ENCODE measurements at places on chromosomes 13 and 19.

DNA sequence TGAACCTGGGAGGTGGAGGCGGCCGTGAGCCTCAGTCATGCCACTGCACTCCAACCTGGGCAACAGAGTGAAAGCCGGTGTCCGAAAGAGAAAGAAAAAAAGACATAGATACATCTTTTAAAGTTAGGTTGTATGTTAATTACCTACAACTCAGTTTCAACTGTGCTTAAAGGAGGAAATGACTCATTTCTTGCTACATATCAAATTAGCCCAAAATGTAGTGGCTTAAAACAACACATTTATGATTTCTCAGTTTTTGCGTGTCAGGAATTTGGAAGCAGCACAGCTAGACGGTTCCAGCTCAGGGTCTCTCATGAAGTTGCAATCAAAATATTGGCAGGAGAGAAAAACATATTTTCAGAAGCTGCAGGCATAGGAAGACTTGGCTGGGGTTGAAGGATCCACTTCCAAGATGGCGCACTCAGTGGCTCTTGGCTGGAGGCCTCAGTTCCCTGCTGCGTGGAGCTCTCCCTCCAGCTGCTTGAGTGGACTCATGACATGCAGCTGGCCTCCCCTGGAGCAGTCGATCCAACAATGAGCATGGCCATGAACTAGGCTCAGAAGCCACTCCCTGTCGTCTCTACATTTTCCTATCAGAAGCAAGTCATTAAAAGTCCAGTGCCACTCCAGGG is 7.1 kb downstream of the LDLR start:
- no peak for DNase-seq

DNA sequence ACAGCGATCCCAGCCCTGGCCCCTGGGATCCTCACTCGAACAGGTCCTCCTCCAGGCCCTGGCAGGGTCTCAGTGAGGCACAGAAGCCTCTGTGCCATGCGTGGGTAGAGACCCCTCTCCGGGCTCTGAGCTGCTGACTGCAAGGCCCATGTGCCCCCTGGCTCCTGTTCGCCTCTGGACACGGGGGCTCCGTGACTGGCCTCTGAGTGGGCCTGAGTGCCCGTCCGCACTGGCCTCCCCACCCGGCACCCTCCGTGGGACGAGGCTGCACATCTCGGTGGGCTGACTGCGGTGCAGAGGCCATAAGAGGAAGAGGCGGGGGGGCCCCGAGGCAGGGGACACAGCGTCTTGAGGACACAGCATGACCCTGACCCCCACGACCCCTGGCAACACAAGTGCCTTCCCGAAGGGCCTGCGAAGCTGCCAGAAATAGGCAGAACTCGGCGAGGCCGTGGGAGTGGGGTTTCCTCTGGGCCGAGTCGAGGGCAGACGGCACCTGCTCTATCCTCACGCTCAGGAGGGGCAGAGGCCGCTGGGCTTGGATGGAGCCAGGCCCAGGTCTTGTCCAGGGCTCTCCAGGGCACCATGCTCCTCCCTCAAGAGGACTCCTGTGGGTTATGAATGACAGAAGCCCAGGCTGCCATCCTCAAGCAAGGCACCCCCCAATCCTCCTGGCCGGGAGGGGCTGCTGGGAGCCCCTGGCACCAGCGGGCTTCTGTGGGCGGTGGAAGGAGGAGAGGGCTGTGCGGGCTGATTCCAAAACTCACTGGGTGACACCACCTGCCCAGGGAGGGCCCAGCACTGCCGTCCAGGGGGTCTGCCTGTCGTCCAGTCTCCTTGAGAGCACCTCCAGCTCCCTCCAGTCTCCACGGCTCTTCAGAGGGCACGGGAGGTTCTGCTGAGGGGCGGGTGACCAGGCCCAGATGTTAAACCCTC is 52.6 kb downstream of the RASA3 start:
- DNase-seq: no peak

DNA sequence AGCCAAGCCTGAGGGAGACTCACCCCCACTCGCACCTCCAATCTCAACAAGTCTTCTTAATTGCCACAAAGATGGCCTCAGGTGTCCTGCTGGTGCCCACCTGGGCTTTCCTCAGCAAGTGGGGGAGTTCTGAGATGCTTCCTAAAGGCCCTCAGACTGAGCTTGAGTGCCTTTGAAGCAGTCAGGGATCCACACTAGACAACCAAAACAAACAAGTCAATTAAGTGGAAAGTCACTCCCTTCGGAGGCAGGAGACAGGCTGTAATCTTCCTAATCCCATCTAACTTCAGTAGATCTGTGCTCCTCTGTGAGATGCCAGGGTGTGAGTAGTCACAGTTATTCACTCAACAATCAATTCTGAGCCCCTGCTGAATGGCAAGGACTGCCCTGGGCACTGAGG is 68.3 kb upstream of the SERP2 start:
- no peak for DNase-seq

DNA sequence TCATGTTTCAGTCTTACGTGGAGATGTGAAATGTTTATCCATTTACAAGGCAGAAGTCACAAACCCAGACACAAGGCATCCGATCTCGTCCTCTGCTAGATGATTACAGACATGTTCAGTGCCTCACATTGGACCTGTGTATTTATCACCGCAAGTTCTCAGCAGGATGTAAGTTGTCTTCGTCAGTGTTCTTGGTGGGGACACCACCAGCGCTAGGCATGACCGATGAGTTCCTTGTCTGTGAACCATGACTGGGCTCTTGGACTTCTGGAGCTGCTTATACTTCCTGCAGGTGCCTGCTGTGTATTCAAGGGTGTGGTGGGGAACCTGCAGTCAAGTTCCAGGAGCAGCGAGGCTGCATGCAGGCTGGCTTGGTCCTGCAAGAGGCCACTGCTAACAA is 105.4 kb downstream of the URI1 start:
- DNase-seq: no peak

GRCh38 chr13:68851026-68851425 is 1256.6 kb upstream of the ATXN8OS start:
- DNase-seq: no peak

DNA sequence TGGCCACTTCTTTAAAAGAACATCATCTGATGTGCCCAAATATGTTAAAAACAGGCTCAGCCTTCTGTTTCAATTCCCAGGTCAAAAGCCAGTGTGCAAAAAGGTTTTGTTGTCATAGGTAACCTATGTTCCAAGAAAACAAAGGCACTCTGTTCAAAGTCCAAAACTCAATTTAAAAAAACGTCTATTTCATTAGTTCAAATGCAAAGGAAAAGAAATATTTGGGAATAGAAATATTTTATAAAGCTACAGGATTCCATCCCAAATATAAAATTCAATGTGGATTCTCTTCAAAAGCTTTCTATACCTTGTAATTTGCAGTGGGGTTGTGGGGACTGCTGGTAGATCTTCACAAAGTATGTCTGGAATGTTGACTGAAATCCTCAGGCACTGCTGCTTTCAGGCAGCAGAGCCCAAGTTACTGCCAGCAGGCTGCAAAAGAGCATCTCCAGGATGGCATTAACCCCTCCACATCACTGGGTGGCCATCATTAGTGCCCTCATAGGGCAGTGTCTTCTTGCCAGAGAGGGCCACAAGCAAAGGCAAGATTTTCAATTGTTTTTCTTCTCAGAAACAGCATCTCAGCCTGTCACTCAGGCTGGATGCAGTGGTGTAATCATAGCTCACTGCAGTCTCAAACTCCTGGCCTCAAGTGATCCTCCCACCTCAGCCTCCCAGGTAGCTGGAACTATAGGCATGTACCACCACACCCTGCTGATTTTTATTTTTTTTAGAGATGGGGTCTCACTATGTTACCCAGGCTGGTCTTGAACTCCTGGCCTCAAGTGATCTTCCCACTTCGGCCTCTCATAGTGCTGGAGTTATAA is 22.8 kb upstream of the STK24 start:
- DNase-seq: no peak

DNA sequence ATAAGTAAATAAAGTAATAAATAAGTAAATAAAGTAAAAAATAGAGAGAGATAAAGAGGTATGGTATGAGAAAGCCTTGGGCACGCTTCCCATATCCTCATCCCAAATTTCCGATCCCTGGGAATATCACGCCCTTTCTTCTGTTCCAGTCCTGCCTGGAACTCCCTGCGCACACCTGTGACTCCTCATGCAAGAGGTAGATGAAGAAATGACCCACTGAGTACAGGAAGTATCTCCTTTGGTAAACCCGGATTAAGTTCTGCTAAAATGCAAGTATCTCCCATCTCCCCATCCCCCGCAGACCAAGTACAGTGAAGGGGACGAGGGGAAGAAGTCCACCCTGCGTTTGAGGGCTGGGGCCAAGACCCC is 399 bp upstream of the ZNF136 start:
- DNase-seq: no peak

GRCh38 chr19:42081584-42082203 is 5.7 kb downstream of the ZNF574 start:
- no peak for DNase-seq

DNA sequence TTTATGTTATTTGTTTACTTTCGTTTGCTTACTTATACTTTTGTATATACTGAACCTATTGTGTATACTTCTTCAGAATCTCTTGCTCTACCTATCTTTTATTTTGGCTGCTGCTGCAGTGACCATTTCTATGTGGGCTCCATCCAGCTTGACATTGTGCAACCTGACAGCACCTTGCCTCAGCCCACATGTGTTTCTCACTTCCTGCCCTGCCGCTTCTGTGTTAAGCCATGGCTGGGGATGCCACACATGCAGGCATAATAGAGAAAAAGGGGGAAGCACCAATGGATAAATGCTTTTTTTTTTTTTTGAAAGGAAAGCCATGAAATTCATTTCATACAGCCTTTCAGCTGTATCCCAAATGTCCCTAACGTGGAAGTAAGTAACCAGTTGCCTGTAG is 147.6 kb downstream of the RBM26 start:
- DNase-seq: no peak

- no peak for DNase-seq
These were observed 4.2 kb upstream of the RASA3 start for GRCh38 chr13:114136576-114136975.

DNA sequence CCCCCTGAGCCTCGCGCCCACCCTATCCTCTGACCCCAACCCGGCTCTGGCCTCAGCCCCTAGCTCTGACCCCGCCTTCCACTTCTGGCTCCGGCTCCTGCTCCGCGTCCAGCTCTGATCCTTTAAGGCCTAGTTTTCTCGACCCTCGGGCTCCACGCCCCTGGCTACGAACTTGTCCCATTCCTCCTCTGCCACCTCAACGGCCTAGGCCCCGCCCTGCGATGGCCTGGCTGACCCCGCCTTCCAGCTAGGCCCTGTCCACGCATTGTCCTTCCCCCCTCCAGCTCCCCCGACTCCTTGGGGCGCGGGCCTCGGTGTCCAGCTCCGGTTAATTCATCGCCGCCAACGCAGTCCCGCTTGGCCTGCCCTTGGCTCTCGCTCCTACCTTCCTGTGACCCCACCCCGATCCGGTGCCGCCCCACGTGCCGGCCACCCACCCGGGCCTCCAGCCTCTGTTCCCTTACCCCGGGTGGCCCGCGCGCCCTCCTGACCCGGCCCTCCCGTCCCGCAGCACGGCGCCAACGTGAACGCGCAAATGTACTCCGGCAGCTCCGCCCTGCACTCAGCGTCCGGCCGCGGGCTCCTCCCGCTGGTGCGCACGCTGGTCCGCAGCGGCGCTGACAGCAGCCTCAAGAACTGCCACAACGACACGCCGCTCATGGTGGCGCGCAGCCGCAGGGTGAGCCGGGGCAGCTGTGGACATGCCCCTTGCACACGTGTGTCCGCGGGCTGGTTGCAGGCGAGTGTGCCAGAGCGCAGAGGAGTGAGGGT is 9.4 kb downstream of the BCL3 start:
- no peak for DNase-seq

DNA sequence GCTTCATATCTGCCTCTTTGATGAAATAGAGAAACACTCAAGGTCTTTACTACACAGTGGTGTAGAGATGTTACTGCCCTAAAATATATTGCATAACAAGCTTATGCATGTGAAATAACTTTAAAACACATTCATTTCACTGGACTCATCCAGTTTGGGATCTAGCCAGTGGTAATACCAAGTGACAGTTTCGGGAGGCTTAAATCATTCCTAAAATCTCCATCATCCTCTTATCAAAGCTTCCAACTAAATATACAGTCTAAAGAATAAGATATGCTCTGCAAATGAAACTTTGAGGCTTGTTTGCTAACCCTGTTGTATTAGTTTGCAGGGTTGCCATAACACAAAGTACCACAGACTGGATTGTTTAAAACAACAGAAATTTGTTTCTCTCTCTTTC is 52.8 kb downstream of the THSD1 start:
- DNase-seq: no peak

DNA sequence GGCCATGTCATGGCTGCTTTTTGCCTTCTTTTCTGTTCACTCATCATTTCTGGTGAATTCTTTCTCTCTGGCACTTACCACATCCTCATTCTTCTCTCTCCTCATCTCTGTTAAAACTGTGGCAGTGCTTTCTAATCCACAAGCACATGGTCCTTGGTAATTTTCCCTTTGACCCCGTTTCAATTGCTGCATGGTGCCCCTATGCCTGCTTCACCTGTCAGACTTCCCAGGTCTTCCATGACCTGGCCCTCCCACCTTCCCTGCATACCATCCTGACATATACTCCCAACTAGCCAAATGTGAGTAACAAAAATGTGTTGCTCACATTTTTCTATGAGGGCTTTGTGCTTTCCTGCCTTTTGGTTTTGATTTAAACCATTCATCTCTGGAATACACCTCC is 286.5 kb downstream of the MTUS2 start:
- no peak for DNase-seq

- DNase-seq: no peak
These were observed 457.6 kb downstream of the KLF12 start for GRCh38 chr13:73676550-73677047.

DNA sequence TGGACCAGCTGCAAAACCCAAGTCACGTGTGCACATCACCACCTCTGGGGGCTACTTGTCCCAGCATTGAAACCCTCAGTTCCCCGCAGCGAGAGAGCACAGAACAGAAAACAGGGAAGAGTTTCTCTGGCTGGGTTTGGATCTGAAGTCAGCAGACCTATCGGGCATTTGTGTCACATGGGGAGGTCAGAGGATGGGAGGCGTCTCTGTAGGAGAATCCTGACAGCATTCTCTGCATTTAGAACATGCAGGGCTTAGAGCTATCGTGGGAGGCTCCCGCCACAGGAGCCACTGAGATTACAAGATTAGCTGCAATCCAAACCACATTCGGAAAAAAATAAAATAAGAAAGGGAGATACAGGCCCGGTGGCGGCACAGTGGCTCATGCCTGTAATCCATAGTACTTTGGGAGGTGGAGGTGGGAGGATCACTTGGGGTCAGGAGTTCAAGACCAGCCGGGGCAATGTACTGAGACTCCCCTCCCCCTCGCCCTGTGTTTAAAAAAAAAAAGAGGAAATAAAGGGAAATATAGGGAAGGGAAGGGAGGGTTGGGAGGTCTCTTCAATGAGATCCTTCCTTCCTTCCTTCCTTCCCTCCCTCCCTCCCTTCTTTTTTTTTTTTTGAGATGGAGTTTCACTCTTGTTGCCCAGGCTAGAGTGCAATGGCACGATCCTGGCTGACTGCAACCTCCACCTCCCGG is 2.9 kb upstream of the TLE6 start:
- no peak for DNase-seq

DNA sequence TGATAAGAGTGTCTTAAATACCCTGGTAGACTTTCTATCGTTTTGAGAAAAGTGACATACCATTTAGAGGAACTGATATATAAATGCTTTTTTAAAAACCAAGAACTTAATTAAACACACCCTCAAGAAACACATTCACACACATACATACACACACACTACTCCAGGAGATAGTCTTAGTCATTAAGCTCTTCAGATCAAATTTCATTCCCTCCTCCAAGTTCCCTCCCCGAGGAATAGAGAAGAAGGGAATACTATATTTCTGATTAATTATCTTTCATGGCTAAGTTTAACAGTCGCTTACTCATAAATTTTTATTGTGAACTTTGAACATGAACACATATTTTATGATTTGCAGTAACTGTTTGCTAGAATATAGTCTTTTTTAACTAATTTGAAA is 1109.5 kb downstream of the SLITRK1 start:
- DNase-seq: no peak
